Heart left ventricle (tissue), 16 donors: ENCODE measurements at places on chromosomes 2 and 18. TPM values are rescaled to one million over a fixed set of nuclear protein-coding genes. Genes with fewer than 3 reads are reported as not detected.

Gene HOXD10
- not detected for total RNA-seq

Gene CIB4
- total RNA-seq: not detected

Gene DLX2
- not detected for total RNA-seq

Gene SPP2
- total RNA-seq: not detected

DNA sequence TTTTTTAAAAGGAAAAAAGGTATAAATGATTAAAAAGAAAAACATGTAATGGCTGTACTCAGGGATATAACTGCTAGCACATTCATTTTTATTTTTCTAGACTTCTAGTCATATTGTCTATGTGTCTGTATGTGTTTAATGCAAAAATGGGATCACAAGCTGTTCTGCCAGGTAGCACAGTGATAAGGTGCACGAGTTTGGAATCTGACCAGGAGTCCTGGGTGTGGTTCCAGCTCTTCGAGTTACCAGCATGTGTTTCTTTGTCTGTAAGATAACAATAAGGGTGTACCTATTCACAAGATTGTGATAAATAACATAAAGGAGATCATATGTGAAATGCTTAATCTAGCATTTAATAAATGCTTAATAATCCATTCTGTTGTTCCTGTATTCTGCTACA is 145.3 kb downstream of the PKP4 start:
- no peaks in the 10 kb centered on the region for H3K27me3 ChIP-seq
- H3K4me1 ChIP-seq: no peaks in the 10 kb centered on the region
- no peak for DNase-seq
- no peak overlapping the region for H3K27ac ChIP-seq
- no peaks in the 10 kb centered on the region for H3K36me3 ChIP-seq

- H3K27ac ChIP-seq: peak overlapping the region; percentile 62
- no peaks in the 10 kb centered on the region for H3K36me3 ChIP-seq
- H3K27me3 ChIP-seq: no peaks in the 10 kb centered on the region
- DNase-seq: peak; percentile 15
- peaks cover 65% of the 10 kb centered on the region for H3K4me1 ChIP-seq
Measured at GRCh38 chr18:48801728-48802542, 148.8 kb downstream of the SMAD7 start.
